G401 (cell line): ENCODE measurements at places on chromosomes 7 and 10. TPM values are rescaled to one million over a fixed set of nuclear protein-coding genes. Genes with fewer than 3 reads are reported as not detected.

PDCD11 gene
- 42.4 and 60.6 TPM in 2 replicates for total RNA-seq

GRCh38 chr7:45401851-45402250 is 172.3 kb upstream of the ADCY1 start:
- no peak for DNase-seq

DNA sequence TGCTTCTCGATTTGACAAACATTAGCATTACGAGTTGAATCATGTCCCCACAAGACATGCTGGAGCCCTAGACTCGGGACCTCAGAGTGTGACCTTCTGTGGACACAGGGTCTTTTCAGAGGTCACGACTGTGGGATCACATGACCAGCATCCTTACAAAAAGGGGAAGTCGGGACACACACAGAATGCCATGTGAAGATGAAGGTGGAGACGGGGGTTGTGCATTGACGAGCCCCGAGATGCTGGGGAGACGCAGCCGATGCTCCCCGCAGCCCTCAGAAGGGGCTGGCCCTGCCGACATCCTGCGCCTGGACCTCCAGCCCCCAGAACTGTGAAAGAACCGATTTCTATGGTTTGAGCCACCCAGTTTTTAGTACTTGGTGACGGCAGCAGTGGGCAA is 7.5 kb downstream of the ZFAND2A start:
- no peak for DNase-seq

PLAU gene
- 124 and 143 TPM in 2 replicates for total RNA-seq
